ENCODE measurements at places on chromosomes 6 and 20.

GRCh38 chr6:14929291-14929690 lies 316.6 kb upstream of the JARID2 start:
- DNase-seq: no peak

DNA sequence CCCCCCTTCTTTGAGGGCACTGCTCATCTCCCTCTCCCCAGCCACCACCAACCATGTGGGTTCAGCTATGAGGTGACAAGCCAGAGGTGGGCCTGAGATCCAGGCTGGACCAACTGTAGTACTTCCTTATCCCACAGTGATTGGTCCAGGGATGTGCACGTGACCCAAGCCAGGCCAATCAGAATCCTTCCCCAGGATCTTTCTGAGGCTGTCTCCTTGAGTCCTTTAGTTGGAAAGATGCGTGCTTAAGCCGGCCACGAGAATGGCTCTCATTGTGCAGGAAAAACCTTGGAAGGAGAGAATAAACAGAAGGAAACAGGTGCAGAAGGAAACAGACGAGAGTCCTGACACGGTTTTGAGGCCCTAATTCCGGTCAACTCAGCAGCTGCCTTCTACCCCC lies 39.2 kb downstream of the ZC3H12D start:
- no peak for DNase-seq

DNA sequence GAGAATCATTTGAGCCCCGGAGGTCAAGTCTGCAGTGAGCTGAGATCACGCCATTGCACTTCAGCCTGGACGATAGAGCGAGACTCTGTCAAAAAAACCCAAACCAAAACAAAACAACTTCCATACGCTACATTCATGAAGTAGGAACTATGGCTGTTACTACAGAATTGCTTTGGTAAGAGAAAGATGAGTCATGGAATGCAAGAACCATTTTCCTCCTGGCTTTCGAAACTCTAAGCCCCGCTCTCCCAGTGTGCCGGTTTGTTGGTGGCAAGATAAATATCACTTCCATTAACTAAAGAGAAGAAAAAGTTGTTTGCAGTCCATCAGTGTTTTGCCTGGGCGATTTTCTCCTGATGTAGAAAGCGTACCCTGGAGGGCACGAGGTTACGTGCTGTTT lies 61.3 kb downstream of the ZDHHC14 start:
- DNase-seq: no peak

DNA sequence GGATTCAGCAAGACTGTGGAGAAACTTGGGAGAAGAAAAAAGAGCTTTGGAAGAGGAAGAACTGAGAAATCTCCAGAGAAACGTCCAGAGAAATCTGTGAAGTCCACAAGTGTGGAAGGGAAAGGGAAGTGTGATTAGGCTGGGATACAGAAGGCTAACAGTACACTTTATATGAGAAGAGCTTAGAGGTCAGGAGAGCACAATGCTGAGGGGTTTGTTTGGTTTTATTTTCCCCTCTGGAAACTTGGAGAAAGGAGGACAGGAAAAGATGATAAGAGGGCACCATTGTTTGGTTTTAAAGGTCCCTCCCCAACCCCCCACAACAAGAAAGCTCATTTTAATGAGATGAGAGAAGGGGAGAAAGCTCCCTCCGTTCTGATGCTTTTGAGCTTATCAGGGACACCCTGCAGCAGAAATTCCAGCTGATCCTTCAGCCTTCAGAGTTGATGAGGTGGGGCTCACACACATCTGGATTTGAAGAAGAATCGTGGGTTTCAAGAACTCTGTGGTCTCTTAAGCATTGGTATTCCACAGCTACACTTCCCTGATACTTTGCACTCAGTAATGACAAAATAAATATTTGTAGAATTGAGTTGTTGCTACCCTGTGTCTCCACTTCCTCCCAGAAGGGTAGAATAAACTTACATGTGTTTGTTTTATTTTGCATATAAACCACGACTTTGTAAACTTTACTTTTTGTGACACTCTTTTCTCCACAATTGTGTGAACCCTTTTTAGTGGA lies 1.9 kb downstream of the NT5E start:
- DNase-seq: no peak

DNA sequence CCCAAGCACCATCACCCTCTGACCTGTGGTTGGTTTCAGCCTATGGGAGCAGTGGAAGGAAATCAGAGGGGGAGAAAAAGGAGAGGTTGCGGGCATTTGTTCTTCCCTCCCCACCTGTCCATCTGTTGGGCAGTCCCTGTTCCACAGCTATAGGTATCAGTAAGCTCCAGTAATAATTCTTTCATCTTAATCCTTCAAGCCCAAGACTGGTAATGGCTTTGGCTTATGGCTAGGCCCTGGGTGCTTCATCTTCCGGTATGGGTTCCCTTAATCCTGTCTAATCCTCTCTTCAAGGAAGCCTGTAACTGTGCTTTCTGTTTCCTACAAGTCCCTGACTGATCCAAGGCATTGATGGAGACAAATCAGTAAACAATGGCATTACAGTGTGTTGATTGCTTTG lies 42.2 kb upstream of the STK35 start:
- no peak for DNase-seq
